ENCODE measurements at places on chromosomes 6 and 20. TPM values are rescaled to one million over a fixed set of nuclear protein-coding genes. Genes with fewer than 3 reads are reported as not detected.

The FOXS1 gene
- 1.5 TPM for total RNA-seq

The HLA-DQA1 gene
- 5.1 TPM for total RNA-seq

The MAS1 gene
- total RNA-seq, result not detected

The CDH26 gene
- total RNA-seq, result 0.22 TPM

The UTRN gene
- 36.6 TPM for total RNA-seq

The MCHR2 gene
- not detected for total RNA-seq

DNA sequence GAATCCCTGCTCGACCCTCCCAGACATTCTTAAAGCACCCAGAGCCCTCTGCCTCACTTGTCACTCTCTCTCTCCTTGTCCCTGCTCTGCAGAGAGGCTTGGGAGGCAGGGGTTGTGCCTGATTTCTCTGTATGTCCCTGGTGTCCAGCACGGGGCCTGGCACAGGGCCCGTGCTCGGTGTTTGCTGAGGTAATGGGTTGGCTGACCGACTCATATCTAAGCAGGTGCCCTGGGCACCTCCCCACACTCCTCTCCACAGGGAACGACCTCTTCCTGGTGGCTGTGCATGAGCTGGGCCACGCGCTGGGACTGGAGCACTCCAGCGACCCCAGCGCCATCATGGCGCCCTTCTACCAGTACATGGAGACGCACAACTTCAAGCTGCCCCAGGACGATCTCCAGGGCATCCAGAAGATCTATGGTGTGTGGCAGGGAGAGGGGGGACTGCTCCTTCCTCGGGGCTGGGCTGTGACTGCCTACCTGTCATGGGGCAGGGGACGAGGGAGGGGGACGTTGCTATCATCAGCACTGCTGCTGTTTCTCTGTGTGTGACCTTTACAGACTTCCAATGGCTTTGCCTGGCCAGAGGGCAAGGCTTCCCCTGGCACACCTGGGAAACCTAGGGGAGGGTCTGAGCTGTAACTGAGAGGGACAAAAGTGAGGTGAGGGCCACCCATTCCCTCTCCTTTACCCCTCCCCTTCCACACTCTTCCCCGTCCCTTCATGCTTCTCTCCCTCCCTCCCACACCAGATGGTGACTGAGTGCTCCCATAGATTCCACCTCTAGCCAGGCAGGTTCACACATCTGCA, 14.2 kb downstream of the MMP24OS start:
- DNase-seq, result no peak

- DNase-seq, result peak; percentile 76
Observed at GRCh38 chr20:2872459-2873009, 747 bp upstream of the PTPRA start.

DNA sequence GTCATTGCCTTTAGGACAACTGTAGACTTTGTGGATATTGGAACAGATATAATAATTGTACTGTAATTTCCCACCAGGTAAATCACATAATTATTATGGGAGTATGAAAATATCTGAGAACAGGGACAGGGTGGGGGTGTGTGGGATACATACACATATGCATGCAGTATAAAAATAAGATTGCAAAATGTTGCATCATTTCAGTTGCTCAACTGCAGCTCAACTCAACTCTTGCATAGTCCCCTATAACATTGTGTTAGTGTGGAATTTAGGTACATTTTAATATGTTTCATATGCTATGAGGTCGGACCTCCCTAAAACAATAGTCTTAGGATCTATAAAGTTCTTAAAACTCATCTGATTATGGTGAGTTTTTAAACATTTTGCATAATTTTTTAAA, 275.0 kb upstream of the FLRT3 start:
- DNase-seq, result no peak

- DNase-seq, result peak; percentile 84
Observed at GRCh38 chr20:462199-462991, at the start of gene TBC1D20. TBC1D20 (minus strand) TSS chr20:462533; CDS start chr20:462405, 128 bp downstream.

DNA sequence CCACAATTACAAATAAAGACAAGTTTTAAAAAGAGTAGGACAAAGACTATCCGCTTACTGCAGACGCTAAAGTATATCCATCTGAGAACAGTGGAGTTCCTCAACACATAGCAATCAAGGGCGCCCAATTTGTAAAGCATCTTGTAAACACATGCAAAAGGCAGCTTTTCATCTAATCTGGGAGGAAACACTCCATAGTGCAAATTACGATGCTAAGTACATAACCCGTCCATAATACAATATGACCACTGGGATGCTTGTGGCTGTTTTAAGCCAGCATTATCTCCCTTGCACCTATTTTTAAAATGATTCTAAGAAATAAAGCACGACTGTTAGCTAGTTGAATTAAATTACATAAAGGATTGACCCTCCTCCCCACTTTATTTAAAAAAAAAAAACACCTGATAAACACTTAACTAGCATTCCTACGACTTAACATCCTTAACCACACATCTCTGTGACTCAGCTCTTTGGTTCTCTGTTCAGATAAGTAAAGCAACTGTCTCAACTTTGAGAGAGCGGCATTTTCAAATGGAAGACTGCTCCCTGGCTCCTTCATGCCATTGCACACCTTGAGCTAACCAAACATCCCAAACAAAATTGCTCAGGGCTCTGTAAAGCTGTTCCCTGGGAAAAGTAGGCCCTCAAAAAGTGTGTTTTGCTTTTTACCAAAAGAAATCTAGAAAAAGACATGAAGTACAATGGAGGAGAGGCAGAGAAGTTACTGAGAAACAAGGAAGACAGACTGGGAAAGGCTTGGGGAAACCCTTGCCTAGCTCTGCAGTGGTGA, 14.2 kb downstream of the SLC22A23 start:
- no peak for DNase-seq

DNA sequence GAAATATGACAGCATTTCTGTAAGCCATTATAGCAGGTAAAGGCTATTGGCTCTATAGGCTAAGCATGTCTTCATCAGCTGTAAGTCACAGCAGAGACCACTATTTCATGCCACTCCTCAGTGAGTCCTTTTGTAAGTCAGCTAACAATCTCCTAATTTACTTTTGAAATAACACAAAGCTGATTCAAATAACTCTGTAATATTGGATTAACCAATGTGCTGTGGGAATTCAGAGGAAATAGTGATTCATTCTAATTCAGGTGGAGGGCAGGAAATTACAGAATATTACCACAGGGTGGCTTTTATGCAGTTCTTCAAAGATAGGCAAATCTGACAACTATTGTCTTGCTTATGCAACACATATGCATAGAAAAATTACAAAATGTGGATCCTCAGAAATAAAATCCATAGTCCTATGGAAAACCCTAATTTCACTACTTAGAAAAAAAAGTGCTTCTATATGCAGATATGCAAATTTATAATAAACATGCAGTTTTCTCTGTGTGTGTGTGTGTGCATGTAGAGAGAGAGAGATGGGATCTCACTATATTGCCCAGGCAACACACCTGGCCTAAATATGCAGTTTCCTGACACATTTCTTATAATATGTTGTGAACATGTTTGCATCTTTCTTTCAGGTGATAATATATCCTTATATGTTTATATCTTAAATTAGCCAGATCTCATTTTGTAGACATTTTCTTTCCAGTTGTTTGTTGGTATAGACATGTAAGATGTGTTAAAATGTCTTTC, 4.8 kb upstream of the SMIM28 start:
- DNase-seq, result no peak

DNA sequence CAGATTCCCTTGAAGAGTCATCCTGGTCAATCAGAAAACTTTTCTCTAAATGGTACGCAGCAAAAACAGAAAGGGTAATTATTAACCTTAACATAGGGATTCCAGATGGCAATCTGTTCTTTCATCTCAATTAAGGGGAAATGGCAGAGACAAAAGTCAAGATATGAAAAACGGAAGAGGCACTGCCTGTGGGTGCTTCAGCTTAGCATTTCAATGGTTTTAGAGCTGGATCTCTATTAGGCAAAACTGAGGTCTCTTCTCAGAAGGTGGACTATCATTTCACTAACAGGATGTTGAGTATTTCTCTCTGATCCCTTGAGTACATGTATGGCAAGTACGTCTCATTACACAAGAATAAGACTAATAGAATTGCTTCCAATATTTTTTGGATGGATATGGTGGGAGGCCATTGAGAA, 296.9 kb downstream of the HIVEP2 start:
- DNase-seq, result no peak

DNA sequence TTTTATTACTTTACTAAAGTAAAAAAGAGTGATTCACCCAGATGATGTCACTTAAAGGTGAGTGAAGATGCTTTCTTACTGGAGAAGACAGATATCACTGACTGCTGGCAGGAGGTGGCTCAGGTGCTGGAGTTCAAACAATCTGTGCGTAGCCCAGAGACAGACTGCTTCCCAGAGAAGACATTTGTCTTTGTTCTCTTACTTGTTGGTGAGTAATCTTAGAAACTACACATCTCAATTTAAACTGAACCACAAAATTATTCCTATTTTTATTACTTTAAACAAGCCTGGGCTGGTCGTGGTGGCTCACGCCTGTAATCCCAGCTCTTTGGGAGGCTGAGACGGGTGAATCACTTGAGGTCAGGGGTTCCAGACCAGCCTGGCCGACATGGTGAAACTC, 92.2 kb downstream of the CEP162 start:
- no peak for DNase-seq

DNA sequence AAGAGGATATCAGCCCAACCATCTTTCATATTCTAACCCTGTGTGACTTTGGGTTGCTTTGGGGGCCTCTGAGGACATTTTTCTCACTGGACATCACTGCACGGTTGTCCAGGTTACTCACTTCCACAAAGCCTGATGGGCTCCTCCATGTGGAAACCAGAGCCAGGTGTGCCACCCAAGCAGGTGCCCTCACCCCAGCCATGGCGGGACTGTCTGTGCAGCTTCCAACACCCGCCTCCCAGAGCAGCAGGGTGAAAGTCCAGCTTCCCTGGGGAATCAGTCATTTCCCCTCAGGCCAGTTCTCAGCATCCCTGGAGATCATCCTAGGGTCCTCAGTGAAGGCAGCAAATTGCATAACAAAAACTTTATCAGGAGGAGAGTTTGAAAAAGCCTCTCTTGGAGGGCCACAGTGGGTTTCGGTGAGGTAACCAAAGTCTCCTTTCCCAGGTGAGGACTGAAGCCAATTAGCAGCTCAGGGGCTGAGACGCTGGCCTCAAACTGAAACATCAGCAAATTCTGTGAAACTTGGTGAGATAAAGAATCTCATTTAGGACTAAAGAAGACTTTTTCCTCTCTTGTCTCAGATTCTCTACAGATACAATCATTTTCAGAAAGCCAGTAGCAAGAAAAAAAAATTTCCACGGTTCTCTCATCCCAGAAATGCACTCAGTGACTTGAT, 289.6 kb upstream of the CDH4 start:
- DNase-seq, result no peak

DNA sequence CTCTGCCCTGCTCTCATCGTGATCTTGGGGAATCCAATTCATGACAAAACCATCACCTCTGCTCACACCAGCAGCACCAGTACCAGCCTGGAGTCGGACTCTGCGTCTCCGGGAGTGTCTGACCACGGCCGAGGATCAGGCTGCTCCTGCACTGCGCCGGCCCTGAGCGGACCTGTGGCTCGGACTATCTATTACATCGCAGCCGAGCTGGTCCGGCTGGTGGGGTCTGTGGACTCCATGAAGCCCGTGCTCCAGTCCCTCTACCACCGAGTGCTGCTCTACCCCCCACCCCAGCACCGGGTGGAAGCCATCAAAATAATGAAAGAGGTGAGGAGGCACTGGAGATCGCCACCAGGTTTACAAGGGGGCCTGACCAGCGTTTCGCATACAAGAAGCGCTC, 37.2 kb upstream of the PBOV1 start:
- DNase-seq, result no peak

GRCh38 chr20:58666702-58667101, 15.6 kb downstream of the STX16 start:
- no peak for DNase-seq

DNA sequence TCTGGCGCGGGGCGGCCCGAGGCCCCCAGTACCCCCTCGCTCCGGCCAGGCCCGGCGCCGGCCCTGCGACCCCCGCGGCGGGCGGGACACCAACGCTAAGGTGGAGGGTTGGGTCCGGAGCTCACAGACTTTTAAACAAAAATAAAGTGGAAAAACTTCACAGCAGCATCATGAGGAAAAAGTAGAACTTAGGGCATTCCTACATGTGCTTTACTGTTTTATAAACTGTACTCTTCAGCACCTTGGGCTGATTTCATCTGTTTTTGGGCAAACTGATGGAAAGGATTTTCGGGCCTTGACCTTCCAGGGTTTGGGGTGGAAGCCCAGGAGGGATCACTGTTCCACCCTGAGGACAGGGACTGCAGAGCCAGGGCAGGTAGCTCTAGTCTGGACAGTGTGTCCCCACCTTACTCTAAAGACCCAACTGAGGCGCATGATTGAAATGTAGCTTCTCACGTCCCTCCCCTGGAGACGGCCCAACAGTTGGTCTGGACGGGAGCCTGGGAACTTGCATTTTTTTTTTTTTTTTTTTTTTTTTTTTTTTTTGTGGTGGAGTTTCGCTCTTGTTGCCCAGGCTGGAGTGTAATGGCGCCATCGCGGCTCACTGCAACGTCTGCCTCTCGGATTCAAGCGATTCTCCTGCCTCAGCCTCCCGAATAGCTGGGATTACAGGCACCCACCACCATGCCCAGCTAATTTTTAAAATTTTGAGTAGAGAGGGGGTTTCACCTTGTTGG, 740 bp downstream of the NELFCD start:
- DNase-seq, result no peak

DNA sequence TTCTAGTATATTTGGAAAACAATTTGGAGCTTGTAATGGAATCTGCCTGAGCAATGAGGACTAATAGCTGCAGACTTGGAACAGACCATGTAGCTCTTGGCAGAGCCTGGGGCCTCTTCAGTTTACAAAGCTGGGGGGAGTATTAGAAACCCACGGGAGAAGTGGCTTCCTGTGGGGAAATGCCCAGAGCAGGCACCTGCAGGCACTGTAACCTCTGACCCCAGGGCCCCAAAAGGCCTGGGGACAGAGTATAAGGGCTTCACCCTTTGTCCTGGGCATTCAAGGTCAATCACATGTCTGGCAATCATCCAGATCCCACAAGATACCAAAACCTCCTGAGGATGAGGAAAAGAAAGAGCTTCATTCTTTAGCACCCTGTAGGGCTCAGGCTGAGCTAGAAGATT, 19.4 kb downstream of the PKIG start:
- peak; percentile 76 for DNase-seq

- DNase-seq, result no peak
Observed at GRCh38 chr6:101226677-101227135, 166.8 kb upstream of the GRIK2 start.
